Activated T-cell treated with anti-CD3 and anti-CD28 coated beads for 4 hours (primary cell): ENCODE measurements at places on chromosomes 7 and 10.

GRCh38 chr10:81479316-81479715 lies 395.7 kb upstream of the NRG3 start:
- no peak for DNase-seq

- DNase-seq: no peak
Observed at GRCh38 chr10:110806335-110806734, 65.4 kb upstream of the PDCD4 start.

DNA sequence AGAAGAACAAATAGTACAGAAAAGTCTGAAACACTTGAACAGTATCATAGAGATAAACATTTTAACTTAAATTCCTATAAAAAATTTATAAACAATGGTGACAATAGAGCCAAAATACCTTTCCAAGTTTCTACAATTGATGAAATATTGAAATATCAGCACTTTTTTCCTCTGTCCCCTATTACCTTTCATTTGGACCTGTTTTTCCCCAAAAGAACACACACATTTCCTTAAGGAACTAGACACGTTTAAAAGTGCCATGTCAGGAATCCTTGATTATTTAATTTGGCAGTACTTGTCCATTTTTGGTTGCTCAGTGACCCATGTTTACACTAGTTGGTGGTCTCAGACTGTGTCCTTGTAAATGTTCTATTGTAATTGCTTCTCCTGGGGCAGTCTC lies 162.6 kb downstream of the CTNNA3 start:
- no peak for DNase-seq

- DNase-seq: no peak
Observed at GRCh38 chr10:70779511-70780369, 5.4 kb downstream of the TBATA start.

GRCh38 chr7:45888993-45889366 lies 692 bp downstream of the IGFBP1 start:
- DNase-seq: no peak

DNA sequence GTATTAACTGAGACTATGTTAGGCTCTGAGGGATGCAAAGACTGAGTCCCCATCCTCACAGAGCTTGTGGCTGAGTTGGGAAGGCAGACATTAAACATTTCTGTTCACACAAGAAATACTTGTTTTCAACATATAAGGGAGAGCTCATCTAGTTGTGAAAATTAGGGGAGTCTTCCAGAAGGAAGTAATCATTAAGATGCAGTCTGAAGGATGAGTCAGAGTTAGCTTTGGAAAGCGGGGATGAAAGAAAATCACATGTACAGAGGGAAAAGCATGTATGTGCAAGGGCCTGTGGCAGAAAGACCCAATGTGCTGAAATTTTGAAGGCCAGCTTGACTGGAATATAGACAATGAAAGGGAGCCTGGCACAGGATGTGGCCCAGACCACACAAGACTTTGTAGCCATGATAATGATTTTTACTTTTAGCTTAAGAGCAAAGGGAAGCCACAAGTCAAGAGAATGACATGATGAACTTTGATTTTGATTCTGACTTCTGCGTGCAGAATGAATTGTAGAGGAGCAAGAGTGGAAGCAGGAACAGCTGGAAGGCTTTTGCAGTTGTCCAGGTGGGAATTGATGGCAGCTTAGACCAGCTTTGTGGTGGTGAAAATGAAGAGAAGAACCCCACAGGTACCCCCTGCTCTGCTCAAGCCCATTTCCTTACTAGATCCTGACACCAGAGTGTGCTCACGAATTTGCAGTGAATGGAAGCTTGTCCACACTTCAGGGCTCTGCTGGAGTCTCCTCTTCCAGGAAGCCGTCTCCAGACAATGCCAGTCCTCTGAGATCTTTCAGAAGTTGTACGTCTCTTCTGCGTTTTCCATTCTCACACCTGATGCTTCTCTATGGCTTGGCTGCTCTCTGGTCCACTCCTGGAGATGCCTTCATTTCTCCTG lies 115.6 kb downstream of the ATXN7L1 start:
- no peak for DNase-seq

DNA sequence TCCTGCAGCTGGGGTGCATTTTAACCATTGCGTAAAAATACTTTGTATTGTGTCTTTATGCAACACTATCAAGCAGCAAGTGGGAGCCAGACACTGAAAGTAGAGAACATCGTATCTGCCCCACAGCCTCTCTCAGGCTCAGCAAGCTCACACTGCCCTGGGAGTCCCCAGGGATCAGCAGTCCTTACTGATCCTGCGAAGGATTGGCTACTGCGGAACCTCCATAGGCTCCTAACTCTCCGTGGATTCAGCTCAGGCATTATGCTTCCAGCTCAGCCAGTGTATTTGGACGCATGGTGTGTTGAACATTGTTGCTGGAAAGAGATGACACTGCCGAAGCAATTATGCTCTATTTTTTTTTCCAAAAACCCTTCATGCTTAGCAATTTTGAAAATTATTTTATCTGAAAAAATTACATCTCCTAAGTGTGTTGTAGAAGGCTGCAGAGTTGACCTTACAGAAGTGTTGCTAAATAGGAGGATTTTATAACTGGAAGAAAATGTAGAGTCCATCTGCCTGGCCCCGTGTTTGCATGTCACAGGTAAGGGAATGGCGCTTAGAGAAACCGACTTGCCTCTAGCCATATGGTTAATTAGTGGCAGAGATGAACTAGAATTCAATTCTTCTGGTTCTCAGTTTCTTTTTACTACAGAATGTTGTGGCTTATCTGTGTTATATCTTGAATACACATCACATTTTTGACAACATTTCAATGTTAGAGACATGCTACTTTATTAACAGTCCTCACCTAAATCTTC lies 276.4 kb upstream of the COBL start:
- no peak for DNase-seq
